ENCODE measurements at places on chromosomes 12 and 14.

DNA sequence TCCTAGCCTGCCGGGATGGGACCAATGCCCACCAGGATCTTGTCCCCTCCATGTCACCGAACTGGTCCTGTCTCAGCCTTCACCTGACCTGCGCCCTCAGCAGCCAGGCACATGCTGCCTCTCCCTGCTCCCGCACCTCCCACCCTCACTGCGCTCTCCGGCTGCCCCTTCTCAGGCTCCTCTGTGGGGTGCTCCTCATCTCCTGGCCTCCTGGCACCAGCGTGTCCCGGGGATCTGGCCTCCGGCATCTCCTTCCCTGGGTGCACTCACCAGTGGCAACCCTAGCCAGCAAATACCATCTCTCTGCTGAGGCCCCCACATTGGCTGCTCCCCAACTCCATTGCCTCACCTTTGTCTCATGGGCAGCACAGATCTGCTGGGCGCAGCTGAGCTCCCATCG lies 29.0 kb downstream of the BEGAIN start:
- DNase-seq: no peak

DNA sequence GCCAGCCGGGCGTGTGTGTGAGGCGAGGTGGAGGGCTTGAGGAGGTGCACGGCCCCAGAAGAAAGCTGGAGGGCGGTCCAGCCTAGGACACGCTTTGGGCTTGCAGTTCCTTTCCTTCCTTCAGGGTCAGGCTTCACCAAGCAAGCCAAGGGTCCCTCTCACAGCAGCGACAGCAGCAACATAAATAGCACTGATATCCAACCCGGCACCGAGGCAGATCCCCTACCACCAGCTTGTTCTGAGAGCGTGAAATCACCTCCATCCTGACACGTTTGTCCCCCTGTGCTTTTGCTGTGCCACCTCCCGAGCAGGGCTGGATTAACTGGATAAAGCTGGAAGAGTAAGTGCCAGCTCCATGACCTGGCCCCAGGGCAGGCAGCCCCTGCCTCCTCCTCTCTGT lies 251.4 kb downstream of the CACNA1C start:
- no peak for DNase-seq

- no peak for DNase-seq
Measured at GRCh38 chr12:121812921-121813896, 9.4 kb downstream of the SETD1B start.

DNA sequence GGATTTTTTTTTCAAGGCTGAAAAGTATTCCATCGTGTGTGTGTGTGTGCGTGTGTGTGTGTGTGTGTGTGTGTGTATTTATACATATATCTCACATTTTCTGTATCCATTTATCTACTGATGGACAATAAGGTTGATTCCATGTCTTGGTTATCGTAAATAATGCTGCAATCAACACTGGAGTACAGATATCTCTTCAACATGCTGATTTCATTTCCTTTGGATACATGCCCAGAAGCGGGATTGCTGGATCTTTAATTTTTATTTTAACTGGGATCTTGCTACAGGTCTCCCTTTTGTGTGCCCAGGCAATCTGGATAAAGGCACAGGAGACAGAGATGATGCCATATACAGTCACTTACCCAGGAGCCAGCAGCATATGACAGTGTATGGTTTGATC lies 338.1 kb downstream of the SOX5 start:
- no peak for DNase-seq

- no peak for DNase-seq
Measured at GRCh38 chr12:121637231-121637914, 11.0 kb downstream of the ORAI1 start.

DNA sequence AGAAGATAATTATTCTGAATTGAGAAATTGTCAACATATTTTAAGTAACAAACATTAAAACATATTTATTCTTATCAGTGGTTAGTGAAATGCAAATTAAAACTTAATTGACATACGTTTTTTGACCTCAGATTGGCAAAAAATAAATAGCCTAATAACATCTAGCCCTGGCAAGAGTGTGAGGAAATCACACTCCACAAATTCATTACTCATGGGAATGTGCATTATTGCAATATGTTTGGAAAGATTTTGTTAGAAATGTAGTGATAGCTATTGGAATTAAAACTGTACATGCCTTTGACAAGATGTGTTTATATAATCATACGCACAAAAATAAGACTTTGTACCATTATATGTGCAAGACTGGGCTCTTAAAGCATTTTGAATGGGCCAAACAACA lies 168.6 kb downstream of the KITLG start:
- DNase-seq: no peak

- DNase-seq: no peak
Measured at GRCh38 chr12:27988594-27989233, 16.2 kb upstream of the PTHLH start.

DNA sequence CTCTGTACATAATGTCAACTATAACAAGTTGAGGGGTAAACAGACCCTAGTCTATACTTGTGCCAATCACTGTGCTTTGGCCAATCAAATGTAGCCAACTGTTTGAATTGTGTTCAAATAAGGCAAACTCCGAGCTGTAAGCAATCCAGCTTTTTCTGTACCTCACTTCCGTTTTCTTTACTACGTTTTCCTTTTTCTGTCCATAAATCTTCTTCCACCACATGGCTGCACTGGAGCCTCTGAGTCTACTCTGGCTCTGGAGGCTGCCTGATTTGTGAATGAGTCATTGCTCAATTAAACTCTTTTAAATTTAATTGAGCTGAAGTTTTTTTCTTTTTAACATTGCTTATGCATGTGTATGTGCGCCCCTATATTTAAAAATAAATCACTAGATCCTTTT lies 29.7 kb downstream of the CLEC1A start:
- DNase-seq: no peak

DNA sequence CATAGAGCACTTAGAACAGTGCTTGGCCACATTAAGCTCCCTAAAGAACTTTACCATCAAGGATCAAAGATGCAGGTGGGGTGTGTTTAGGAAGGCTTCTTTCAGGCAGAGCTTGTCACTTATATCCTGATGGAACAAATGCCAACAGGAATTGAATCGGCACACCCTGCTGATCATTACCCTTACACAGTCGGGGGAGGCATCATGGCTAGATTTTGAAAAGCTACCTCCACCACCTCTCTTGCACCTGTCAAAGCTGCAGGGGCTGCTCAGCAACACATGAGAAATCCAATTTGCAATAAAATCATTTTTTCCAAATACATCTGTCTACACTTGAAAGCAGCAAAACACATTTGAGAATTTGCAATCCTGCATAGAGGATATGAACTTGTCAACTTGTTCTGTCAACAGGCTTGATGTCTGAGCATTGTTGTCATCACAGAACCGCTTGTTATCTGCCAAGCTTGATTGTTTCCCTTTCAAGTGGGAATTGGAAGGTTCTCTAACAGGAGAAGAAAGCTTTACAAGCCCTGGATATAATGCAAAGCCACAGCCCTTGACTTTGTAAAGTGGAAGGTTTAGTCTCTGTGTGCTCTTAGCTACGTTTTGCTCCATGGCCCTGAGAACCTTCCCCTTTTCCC lies 24.6 kb upstream of the TRIM9 start:
- DNase-seq: no peak

GRCh38 chr14:89485264-89485663 lies 68.2 kb upstream of the FOXN3 start:
- DNase-seq: no peak
